Neuronal stem cell (in vitro differentiated cells): ENCODE measurements at places on chromosomes 13 and 19.

- DNase-seq = no peak
These were observed 8.8 kb downstream of the RRAS start for GRCh38 chr19:49631014-49631588.

- no peak for DNase-seq
These were observed 274.7 kb downstream of the FGF14 start for GRCh38 chr13:102127153-102127552.

DNA sequence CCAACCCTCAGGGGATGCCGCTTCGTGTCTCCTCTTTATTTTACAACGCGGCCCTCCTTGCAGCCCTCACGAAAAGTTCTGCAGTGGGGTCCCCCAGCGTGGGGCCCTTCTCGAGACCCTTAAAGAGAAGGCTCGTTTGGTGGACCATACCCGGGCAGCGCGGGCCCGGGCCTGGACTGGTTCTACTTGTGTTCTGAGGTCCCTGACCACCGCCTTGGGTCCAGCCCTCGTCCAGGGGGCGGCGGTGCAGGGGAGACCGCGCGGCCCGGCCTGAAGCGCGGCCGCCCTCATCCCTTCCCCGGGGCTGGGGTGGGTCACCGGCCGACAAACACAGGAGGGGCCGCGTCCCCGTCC lies 400 bp upstream of the SERP2 start:
- no peak for DNase-seq

GRCh38 chr13:51417716-51418115 lies 35.1 kb downstream of the INTS6 start:
- no peak for DNase-seq

DNA sequence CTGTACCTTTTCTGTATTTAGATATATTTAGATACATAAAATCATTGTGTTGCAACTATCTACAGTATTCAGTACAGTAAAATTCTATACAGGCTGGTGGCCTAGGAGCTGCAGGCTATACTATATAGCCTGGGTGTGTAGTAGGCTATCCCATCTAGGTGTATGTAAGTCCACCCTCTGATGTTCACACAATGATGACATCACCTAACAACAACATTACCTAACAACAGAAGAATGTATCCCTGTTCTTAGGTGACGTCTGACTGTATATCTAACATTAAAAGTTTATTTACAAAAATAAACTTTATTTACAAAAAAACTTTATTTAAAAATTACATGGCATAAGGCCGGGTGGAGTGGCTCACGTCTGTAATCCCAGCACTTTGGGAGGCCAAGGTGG lies 28.3 kb upstream of the ZFP30 start:
- no peak for DNase-seq

GRCh38 chr19:37986048-37986750 lies 79.2 kb downstream of the SIPA1L3 start:
- DNase-seq = no peak

DNA sequence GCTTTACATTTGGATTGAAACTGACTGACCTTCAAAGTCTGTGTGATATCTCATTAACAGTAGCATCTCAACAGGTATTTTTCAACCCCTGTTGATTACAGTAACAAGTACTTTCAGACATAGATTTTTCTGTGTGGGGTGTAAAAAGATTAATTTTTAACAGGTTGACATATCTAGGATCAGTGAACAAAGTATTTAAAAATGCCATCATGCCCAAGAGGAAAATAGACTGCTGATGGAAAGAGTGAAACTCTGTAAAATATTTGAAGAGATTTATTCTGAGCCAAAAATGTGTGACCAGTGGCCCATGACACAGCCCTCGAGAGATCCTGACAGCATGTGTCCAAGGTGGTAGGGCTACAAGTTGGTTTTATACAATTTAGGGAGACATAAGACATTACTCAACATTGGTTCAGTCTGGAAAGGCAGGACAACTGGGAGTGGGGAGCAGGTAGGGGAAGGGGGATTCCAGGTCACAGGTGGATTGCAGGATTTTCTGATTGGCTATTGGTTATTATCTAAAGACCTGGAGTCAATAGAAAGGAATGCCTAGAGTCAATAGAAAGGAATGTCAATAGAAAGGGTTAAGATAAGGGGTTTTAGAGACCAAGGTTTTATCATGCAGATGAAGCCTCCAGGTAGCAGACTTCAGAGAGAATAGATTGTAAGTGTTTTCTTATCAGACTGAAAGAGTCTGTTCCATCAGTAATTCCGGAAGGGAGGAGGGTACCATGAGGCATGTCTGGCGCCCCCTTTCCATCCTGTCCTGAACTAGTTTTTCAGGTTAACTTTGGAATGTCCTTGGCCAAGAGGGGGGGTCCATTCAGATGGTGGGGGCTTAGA lies 29.1 kb downstream of the TNFRSF19 start:
- no peak for DNase-seq

DNA sequence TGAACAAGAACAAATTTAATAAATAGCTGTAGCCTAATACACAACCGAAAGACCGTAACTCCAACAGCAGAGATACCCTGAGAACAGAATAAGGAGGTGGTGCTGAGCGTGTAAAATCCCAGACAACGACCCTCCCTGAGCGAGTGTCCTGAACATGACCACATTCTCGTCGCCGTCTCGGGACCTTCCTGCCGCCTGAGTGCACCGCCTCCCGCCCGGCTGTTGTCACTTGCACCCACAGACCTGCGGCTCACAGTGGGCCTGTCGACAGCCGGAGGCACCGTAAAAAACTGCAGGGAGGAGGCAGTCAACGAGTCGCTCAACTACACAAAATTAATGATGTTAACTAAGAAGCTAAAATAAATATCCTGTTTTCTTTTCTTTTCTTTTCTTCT lies 35.8 kb upstream of the GRTP1 start:
- DNase-seq = no peak

GRCh38 chr13:44058624-44059215 lies 179.0 kb downstream of the LACC1 start:
- no peak for DNase-seq

- DNase-seq = no peak
These were observed 20.5 kb upstream of the C1QTNF9 start for GRCh38 chr13:24288870-24289269.

- no peak for DNase-seq
These were observed 197.9 kb downstream of the LHFPL6 start for GRCh38 chr13:39405107-39405506.

- DNase-seq = no peak
These were observed 12.6 kb downstream of the LRRC4B start for GRCh38 chr19:50555450-50556281.

DNA sequence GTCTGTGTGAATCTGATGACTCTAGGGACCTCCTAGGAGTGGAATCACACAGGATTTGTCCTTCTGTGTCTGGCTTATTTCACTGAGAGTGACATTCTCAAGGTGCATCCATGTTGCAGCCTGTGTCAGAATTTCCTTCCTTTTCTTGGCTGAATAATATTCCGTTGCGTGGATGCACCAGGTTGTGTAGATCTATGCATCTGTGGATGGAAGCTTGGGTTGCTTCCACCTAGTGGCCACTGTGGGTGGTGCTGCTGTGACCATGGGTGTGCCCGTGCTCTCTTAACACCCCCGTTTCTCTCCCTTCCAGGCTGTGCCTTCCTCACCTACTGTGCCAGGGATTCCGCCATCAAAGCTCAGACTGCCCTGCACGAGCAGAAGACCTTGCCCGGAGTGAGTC lies 26.2 kb downstream of the CELF5 start:
- no peak for DNase-seq

DNA sequence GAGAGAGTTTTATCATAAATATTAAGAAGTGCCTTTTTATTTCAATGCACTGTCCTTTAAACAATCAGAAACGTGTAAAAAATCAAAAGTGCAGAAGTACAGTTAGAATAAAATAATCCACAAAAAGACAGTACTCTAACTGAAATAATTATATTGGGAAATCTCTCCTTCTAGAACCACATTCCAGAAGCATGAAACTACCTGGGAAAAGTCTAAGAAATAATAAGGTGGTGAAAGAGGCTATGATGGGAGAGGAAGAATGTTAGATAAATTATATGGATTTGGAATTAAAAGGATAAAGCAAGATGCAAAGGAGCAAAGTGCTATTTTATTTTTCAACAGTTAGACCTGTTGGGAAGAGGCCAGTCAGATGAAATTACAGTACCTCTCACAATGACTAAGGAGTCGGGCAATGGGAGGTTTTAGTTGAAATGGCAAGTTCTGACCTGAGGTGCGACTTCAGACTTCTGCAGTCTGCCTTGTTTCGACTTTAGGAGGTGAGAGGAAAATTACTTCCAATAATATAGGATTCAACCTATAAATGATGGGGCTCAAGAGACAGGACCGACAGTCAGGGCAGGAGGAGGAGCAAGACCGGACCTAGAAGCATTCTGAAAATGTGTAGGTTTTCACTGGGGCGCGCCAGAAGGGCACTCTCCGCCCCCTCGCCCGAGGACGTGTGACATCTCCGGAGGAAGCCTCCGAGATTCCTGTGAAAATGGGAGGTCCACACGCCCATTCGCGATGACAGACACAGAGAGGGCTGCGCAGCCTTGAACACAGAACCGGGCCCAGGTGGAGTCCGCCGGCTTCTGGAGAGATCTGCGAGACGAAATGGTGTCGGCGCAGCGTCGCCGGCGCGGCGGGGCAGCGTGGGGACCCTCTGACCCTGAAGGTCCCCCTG lies 717 bp downstream of the SPRYD7 start:
- DNase-seq = peak; percentile 46

- no peak for DNase-seq
These were observed at the start of gene UPK1A for GRCh38 chr19:35666251-35666913. Gene UPK1A, plus strand, starts transcription at chr19:35666517. Its CDS starts 296 bp downstream, at chr19:35666813.

- DNase-seq = peak; percentile 91
These were observed 22.8 kb downstream of the ZNF763 start for GRCh38 chr19:11987405-11988281.

DNA sequence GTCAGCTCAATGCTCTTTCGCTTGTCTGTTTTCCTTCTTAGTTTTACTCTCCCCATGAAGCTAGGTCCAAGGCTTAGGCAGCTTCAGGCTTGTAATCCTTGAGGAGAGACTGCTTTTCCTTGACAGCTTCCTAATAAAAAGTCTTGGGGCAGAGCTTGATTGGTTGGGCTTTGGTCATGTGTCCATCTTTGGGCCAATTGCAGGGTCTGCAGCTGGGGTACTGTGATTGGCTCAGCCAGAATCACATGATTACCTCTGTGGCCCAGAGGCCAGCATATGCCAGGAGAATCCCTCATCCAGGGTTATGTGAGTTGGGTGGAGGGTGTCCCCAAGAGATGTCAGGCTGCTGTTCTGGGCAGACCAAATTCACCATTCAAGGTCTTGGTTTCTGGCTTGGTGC lies 8.1 kb downstream of the KLK1 start:
- no peak for DNase-seq

- peak; percentile 68 for DNase-seq
These were observed 10.4 kb upstream of the TYK2 start for GRCh38 chr19:10390652-10391286.
